Cardiac muscle cell (in vitro differentiated cells and primary cell): ENCODE measurements at places on chromosomes 5 and 9. TPM values are rescaled to one million over a fixed set of nuclear protein-coding genes. Genes with fewer than 3 reads are reported as not detected.
A peak's percentile ranks its signal among the peaks of the same experiment; 100 is the strongest.

GRCh38 chr5:72709341-72709740 is 107.1 kb upstream of the TNPO1 start:
- no peak overlapping the region for H3K27ac ChIP-seq
- no peak overlapping the region for H3K4me3 ChIP-seq
- no peaks in the 10 kb centered on the region for H3K4me1 ChIP-seq
- H3K36me3 ChIP-seq: no peaks in the 10 kb centered on the region
- no peak for DNase-seq

GRCh38 chr5:113050721-113051382 is 74.3 kb downstream of the DCP2 start:
- H3K27me3 ChIP-seq: no peaks in the 10 kb centered on the region
- no peak overlapping the region for H3K27ac ChIP-seq
- peaks cover 48% of the 10 kb centered on the region for H3K36me3 ChIP-seq
- H3K4me3 ChIP-seq: no peak overlapping the region

ENTPD2 gene
- polyA plus RNA-seq: not detected in 2 replicates

LECT2 gene
- polyA plus RNA-seq: not detected in 2 replicates

DNA sequence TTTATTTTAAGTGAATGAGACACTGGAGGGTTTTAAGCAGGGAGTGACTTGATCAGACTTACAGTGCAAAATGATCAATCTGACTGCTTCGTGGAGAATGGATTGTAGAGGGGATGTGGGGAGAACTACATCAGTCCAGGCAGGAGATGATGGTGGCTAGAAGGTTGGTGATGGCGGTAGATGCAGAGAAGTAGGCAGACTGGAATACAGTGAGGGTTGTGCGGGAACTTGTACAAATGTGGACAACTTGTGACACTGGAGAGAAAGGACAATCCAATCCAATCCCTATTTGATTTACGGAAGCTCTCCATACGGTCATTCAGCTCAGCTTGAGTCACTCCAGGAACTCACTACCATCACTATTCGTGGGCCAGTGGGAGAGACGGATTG is 593 bp downstream of the TIGD6 start:
- peaks cover 2% of the 10 kb centered on the region for H3K36me3 ChIP-seq
- H3K27ac ChIP-seq: peak overlapping the region; percentile 91
- H3K27me3 ChIP-seq: no peaks in the 10 kb centered on the region
- no peak for DNase-seq
- peaks cover 4% of the 10 kb centered on the region for H3K4me1 ChIP-seq

AIF1L gene
- 18.8 and 25.9 TPM in 2 replicates for polyA plus RNA-seq

TMEFF1 gene
- 22.3 and 33.0 TPM in 2 replicates for polyA plus RNA-seq

- no peak overlapping the region for H3K27ac ChIP-seq
- H3K4me3 ChIP-seq: no peak overlapping the region
- no peaks in the 10 kb centered on the region for H3K4me1 ChIP-seq
- peaks cover 19% of the 10 kb centered on the region for H3K27me3 ChIP-seq
- DNase-seq: no peak
- H3K36me3 ChIP-seq: no peaks in the 10 kb centered on the region
These were observed 488.2 kb downstream of the NTRK2 start for GRCh38 chr9:85157772-85158171.

GRCh38 chr9:14168381-14168780 is 145.6 kb downstream of the NFIB start:
- no peaks in the 10 kb centered on the region for H3K27me3 ChIP-seq
- no peak for DNase-seq
- H3K4me1 ChIP-seq: no peaks in the 10 kb centered on the region
- no peak overlapping the region for H3K4me3 ChIP-seq

DNA sequence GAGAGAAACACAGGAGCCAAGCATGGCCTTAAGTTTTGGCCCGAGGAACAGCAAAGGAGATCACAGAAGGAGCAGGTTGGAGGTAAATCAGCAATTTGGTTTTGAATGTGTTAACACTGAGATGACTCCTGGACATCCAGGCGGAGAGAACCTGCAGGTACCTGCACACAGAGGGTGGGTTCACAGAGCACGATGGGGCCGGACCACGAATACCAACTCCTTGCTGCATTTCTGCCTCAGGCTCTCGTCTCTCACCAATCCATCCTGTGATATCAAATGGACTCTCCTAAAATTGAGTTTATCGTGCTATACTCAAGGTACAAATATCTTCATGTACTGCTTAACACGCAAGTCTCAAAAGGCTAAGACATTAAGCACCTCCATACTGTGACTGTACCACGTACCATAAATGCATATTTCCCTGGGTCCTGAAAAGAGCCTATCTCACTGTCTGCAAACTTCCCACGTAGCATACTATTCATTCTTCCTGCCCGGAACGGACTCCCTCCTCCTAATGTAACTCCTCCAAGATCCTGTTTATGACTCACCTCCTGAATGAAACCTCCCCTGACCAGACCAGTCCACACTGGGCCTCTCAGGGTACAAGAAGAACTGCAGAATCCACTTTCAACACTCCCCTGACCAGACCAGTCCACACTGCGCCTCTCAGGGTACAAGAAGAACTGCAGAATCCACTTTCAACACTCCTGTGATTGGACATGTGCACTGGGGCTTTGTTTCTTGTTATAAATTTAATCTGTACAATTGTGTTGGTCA is 380.8 kb upstream of the RFX3 start:
- H3K4me3 ChIP-seq: no peak overlapping the region
- no peaks in the 10 kb centered on the region for H3K36me3 ChIP-seq
- no peaks in the 10 kb centered on the region for H3K4me1 ChIP-seq
- no peaks in the 10 kb centered on the region for H3K27me3 ChIP-seq
- DNase-seq: no peak

IL11RA gene
- 88.2 and 120 TPM in 2 replicates for polyA plus RNA-seq
